ENCODE measurements at places on chromosomes 1 and 21. TPM values are rescaled to one million over a fixed set of nuclear protein-coding genes. Genes with fewer than 3 reads are reported as not detected.

- H3K27me3 ChIP-seq, result no peaks in the 10 kb centered on the region
- peaks cover 71% of the 10 kb centered on the region for H3K4me1 ChIP-seq
- DNase-seq, result no peak
- H3K27ac ChIP-seq, result peak overlapping the region; percentile 76
- no peaks in the 10 kb centered on the region for H3K36me3 ChIP-seq
These were observed 181.8 kb upstream of the EDN2 start for GRCh38 chr1:41665962-41666917.

GRCh38 chr1:32464716-32465577 lies at the start of gene ZBTB8B:
Gene ZBTB8B, plus strand, starts transcription at chr1:32465072. Its CDS starts 5,553 bp downstream, at chr1:32470625.
- DNase-seq, result peak; percentile 47
- H3K27ac ChIP-seq, result no peak within 1 kb of the TSS
- H3K36me3 ChIP-seq, result peaks cover 1% of the 10 kb centered on the region

DNA sequence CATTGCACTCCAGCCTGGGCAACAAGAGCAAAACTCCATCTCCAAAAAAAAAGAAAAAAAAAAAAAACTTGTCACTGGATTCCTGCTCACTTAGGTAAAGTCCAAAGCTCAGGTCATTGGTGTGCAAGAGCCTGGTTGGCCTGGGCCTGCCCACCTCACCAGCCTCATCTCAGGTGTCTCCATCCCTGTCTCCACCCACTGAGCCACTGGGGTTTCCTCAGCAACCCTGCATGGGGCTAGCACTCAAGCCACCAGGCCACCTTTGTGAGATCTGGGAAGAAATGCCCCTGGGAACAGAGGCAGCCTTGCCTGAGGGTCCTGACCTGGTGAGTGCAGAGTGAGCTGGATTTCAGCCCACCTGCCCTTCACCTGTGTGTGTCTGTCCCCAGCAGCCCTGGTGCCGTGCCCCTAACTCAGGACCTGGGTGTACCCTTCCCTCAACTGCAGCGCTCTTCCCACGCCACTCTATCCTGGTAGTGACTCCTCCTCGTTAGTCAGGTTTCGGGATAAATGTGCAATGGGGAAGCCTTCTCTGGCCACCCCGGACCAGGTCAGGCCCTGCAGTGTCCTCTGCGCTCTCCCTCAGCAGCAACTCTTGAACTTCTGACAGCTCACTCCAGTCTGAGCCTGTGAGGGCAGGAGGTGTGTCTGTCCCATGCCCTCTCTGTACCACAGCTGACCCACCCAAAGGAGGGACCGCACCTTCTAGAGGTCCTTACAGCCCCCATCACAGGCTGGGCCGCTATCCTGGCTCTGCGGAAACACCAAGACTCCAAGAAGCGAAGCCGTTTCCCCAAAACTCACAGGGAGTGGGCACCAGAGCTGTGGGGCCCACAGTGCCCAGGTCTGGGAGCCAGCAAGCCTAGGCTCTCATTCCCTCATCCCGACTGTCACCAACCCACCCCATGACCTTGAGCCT lies 3.3 kb downstream of the PDZK1IP1 start:
- no peak overlapping the region for H3K4me3 ChIP-seq
- peak; percentile 18 for DNase-seq
- no peaks in the 10 kb centered on the region for H3K36me3 ChIP-seq
- no peak overlapping the region for H3K27ac ChIP-seq
- no peaks in the 10 kb centered on the region for H3K4me1 ChIP-seq

- no peak overlapping the region for H3K4me3 ChIP-seq
- H3K4me1 ChIP-seq, result no peaks in the 10 kb centered on the region
- no peak overlapping the region for H3K27ac ChIP-seq
- DNase-seq, result no peak
- H3K36me3 ChIP-seq, result peaks cover 18% of the 10 kb centered on the region
- no peaks in the 10 kb centered on the region for H3K27me3 ChIP-seq
These were observed 21.2 kb upstream of the NUF2 start for GRCh38 chr1:163300568-163300967.

Gene SELP
- not detected for total RNA-seq
